ENCODE measurements at places on chromosomes 12 and 14. TPM values are rescaled to one million over a fixed set of nuclear protein-coding genes. Genes with fewer than 3 reads are reported as not detected.

Gene GLTP
- 14.0 TPM for total RNA-seq

Gene IRAK3
- 12.6 TPM for total RNA-seq

DNA sequence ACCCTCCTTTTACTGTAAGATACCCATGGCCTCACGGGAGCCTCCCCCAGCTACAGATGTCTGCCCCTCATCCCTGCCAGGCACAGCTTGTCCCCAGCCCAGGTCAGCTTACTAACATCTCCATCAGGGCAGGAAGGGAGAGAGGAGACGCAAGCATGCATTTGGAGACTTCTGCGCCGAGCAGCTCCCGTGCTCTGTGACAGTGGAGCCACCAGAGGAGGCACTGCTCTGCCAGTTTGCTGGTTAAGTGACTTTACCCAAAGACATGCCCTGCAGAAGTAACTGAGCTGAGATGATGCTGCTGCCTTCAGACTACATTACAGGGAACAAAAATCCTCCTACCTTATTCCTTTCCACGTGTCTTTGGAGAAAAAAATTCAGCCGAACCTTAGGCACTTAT, 133.4 kb downstream of the ESRRB start:
- no peak for DNase-seq

Gene AKAP6
- total RNA-seq, result 223 TPM

DNA sequence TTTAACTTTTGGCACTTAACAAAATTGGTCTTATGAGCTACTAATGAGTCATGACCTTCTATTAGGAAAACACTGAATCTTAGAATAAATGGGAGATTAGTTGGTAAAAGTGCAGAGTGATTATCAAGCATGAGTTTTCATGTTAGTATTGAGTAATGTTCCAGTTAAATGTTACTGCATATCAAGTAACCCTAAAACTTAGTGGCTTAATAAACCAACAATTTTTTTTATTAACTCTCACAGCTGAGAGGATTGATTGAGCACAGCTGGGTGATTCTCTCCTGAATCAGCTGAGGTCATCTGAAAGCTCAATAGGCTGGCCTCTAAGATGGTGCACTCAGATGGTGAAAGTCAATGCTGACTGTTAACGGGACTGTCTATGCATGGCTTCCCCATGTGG, 248.6 kb downstream of the BCL11B start:
- DNase-seq, result no peak

DNA sequence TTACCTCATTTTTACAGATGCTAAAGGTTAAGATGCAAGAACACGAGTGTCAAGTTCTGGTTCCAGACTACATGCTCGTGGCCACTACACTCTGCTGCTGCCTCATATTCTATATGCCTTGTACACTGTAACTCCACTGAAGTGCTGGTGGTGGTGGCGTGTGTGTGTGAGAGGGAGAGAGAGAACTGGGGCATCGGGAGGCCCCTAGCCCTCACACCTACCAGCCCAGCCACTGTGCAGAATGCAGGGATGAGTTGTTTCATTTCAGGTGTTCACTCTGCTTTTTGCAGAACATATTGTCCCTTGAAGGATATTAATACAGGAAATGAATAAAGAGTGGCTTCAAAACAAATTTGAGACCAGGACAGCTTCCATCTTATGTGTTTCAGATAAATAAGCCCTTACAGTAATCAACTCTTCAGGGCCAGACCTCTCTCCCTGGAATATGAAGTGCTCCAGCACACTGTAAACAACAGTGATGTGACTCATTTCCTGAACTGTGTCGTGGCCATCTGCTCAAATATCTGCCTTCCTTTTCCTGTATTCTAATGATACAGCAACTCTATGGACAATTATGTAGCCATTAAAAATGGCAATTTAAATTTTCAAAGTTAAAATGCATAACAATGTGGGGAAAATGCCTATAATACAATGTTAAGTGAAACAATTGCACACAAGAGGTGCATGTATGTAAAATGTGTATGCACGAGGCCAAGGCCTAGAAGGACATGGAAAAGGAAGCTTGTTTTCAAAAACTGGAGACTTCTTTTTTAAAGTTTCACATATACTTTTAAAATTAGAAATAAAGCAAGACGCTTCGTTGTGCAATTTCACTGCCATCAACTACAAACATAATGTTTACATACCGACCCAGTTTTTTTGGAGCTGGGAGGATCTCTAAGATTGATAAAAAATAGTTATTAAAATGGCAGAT, 215.4 kb downstream of the PELI2 start:
- DNase-seq, result peak; percentile 25

DNA sequence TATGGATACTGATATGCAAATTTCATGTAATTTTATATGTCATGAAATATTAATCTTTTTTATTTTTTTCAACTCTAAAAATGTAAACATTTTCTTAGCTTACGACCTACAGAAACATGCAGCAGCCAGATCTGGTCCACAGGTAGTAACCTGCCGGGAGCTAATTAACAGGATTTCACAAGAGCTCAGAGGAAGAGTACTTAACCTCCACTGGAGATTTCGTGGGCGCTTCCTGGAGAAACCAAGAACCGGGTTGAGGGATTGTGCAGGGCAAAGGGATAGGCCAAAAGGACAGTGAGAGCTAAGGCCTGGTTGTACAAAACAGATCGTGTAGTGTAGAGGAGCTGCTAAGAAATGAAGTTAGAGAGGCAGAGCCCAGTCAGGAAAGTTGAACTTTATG, 315.7 kb downstream of the PAWR start:
- no peak for DNase-seq

Gene RNASE7
- not detected for total RNA-seq

- DNase-seq, result no peak
These were observed 27.2 kb downstream of the ARF6 start for GRCh38 chr14:49919825-49920659.

- DNase-seq, result no peak
These were observed 96.1 kb downstream of the FLRT2 start for GRCh38 chr14:85625925-85626585.

DNA sequence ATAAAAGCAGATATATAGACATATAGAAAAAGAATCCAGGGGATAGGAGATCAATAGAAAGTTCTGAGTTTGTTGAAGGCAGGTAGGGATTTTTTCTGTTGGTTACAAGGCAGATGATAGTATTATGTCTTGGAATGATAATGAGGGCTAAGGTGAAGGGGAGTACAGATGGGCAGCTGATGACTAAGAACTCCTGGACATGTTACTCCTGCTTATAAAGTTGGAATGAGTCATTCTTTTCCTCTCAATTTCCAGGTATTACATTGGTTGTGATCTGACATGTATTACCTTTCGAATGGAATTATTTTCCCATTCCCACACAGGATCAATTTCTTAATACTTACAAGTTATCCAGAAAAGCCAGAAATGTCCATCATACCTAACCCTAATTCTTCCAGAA, 545.2 kb upstream of the MGAT4C start:
- DNase-seq, result no peak

DNA sequence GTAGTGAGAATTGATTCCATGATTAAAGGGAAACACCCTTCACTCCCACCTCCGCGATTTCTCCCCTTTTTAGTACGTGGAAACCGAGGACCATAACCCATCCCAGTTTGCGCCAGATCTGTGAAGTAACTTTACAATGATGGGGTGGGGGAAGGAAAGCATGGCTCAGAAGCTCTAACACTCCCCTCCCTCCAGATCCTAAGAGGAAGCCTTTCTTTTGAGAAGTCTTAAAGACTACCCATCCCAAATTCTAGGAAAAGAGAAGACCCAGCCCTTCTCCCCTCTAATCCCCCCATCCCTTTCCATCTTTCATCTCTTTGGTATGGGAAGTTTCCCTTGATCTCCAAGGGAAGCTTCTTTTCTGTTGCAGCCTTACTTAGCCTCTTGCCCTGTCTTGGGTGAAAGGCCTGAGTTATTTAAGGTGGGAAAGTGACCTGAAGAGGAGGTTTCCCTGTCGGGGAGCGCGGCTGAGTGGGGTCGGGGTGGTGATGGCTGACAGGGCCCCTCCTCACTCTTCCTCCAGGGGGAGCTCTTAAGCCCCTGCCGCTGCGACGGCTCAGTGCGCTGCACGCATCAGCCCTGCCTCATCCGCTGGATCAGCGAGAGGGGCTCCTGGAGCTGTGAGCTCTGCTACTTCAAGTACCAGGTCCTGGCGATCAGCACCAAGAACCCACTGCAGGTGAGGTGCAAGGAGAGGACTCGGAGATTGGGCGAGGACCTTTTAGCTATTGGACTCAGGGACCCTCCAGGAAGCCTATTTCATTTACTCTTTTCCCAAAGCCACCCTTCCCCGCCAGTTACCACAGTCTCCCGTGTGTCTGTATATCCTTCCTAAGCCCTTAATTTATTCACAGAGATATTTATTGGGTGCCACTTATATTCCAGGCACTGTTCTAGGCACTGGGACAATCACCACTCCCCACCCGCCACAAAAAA, 1.8 kb downstream of the MARCHF9 start:
- DNase-seq, result no peak

Gene ATP23
- total RNA-seq, result 6.0 TPM
